ENCODE measurements at places on chromosomes 5 and 9. TPM values are rescaled to one million over a fixed set of nuclear protein-coding genes. Genes with fewer than 3 reads are reported as not detected.

DNA sequence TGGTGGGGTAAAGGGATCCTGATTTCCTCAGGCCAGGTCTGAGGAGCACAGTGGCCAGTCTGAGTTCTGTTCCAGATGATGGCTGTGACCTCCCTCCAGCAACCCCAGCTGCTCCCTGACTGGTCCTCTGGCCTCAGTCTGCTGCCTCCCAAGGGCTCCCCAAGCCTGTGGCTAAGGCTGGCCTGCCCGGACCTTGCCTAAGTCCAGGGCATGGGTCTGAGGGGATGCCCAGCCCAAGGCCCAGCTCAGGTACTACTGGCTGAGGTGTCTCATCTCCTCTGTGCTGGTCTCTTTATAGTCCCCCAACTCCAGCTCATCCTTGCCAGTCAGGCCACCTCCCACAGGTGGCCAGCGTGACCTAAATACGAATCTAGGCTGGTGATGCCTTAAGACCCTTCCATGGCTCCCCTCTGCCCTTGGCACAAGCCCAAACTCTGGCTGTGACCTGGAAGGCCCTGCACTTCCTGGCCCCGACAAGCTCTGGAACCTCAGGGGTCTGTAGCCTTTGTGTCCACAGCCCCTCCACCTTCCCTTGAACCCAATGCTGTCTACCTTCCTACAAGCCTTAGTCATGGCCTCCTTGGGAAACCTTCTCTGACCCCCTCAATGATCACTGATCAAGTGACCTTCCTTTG, 9.8 kb downstream of the KIF12 start:
- no peak for DNase-seq

GRCh38 chr9:1956958-1957357, 58.2 kb upstream of the SMARCA2 start:
- no peak for DNase-seq

FBP1 gene
- total RNA-seq, result not detected

DNA sequence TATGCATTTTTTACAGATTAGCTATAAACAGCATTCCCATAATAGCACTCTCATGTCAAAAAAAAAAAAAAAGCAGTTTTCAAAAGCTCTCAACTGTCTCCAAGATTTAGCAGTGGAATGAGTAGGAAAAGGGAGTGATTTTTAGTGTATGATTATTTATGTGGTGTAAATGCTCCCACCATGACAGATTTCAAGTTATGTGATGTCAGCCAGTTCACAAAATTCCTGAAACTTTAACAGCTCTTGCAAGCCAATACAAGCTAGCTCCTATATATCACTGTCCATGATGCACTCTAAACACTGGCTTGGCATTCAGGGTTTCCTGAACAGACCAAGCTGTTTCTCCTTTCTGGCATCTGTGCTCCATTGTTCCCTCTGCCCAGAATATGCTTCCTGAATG, 7.9 kb upstream of the ANKDD1B start:
- DNase-seq, result no peak

HK3 gene
- total RNA-seq, result 1.6 TPM

- DNase-seq, result peak; percentile 67
Measured at GRCh38 chr5:103929338-103930013, 366.9 kb upstream of the NUDT12 start.

DNA sequence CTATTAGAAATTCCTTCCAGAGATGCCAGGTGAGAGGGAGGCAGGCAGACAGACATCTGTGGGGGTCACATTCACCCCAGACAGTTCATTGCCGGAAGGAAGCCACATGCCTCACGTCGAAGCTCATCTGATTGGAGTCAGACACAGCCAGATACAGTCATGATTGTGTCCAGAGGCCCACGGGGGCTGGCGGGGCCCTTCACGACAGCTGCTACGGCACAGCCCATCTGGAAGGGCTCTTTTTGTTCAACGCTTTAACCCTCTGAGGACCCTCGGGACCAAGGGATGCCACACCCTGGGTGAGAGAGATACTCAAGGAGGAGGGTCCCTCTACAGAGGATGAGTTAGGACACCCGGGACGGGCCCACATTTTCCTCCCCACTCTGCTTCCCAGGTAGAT, 31.9 kb upstream of the GABRP start:
- no peak for DNase-seq

DNA sequence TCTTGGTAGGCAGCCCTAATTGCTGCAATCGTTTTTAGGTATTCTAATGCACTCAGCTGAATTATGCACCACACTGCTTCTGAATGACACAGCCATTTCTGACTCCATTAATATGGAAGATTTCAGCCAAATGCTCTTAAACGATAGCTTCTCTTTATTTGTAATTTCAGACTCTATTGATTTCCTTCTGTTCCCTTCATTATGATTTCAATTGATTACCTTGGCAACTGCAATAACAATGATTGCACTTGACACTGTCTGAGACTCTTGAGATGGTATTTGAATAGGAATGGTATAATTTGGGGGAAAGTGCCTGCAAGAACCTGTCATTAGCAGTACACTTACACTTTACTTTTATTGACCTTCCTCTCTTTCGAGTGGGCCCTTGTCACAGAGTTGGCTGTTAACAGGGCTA, 296.1 kb upstream of the DMAC1 start:
- DNase-seq, result no peak

- DNase-seq, result peak; percentile 61
Measured at GRCh38 chr5:180605554-180606214, 14.4 kb upstream of the SCGB3A1 start.

DNA sequence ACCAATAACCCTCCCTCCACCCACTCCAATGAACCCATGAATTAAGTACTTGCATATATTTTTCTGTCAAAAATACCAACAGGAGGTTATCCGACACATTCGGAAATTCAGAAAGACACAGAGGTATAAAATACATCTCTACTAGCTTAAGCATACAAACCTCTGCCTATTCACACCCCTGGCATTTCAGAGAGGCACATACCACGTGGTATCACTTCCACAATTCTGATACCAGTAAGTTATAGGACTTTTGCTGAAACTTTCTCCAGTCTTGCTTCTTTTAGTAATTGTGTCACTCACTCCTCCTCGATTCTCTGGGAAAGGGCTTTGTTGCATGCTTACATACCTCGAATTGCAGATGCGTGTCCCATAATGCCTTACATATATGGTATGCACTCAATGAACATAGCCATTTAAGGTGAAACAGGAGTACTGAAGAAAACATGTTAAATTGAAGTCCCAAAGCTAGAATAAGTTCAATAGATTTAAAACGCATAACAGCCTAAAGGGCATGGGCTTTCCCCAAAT, 58.1 kb downstream of the TLE1 start:
- no peak for DNase-seq

- no peak for DNase-seq
Measured at GRCh38 chr9:79430619-79431018, 141.1 kb upstream of the TLE4 start.

C5 gene
- total RNA-seq, result 4.5 TPM
